ENCODE measurements at places on chromosomes 13 and 19. TPM values are rescaled to one million over a fixed set of nuclear protein-coding genes. Genes with fewer than 3 reads are reported as not detected.
A peak's percentile ranks its signal among the peaks of the same experiment; 100 is the strongest.

GRCh38 chr19:5193192-5193591 lies 147.4 kb downstream of the PTPRS start:
- DNase-seq = no peak

S1PR5 gene
- 0.07 TPM for total RNA-seq

GRCh38 chr19:5624018-5624663 lies 1.3 kb downstream of the SAFB start:
- peak; percentile 48 for DNase-seq

CYP4F11 gene
- not detected for total RNA-seq

GRCh38 chr19:46503848-46504453 lies 8.3 kb upstream of the PNMA8B start:
- DNase-seq = no peak

DNA sequence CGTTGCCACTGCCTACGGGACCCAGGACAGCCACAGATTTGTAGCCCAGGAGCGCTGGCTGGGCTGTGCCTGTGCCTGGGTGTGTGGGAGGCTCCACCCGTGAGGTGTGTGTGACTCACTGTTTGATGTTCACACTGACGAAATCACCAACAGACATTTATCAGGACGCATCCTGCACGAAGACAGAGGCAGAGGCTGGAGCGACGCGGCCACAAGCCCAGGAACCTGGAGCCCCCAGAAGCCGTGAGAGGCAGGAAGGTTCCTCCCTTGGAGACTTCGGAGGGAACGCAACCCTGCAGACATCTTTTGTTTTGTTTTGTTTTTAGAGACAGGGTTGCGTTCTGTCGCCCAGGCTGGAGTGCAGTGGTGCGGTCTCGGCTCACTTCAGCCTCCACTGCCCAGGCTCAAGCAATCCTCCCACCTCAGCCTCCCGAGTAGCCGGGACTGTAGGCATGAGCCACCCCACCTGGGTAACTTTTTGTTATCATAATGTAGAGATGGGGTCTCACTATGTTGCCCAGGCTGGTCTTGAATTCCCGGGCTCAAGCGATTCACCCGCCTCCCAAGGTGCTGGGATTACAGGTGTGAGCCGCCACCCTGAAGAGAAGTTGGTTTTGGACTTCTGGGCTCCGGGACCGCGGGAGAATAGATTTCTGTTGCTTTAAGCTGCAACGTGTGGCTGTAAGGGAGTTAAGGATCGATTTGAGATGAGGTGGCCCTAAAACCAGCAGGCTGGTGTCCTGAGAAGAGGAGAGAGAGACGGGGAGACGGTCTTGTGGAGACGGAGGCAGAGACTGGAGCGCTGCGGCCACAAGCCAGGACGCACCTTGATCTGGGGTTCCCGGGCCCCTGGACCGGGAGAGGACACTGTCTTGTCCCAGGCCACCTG lies 24.9 kb upstream of the WDR18 start:
- DNase-seq = peak; percentile 77

PEG3 gene
- not detected for total RNA-seq

DNA sequence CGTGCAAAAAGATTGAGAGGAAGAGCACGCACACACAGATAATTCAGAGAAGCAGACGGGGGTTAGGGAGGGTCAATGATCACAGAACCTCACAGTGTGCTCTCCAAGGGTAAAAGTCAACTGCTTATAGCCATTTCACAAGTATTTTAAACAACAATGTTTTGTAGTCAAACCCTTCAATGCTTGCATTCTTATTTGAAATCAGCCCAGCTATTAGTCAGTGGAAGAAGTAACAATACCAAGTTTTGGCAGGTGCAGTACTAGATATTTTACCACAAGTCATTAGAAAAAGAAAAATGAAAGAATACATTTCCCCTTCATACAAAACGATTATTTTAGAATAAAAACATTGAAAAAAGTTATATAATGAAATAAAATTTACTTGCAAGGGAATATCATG lies 2.6 kb downstream of the CSNK1A1L start:
- DNase-seq = no peak

ALOX5AP gene
- 24.9 TPM for total RNA-seq

ZNF578 gene
- total RNA-seq = 0.77 TPM

GRK1 gene
- total RNA-seq = 0.21 TPM

NCR1 gene
- total RNA-seq = not detected

DNA sequence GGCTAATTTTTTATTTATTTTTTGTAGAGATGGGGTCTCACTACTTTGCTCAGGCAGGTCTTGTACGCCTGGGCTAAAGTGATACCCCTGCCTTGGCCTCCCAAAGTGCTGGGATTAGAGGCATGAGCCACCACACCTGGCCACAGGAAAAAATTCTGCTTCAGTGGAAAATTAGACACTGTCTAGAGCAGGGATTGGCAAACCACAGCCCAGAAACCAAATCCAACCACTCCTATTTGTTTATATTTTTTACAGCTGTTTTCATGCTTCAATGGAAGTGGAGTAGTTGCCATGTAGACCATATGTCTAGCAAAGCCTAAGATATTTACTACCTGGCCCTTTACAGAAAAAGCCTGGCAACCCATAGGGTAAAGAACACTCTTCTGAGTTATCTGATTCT lies 123.7 kb upstream of the MRI1 start:
- no peak for DNase-seq

DMKN gene
- total RNA-seq = 1.1 TPM

DNA sequence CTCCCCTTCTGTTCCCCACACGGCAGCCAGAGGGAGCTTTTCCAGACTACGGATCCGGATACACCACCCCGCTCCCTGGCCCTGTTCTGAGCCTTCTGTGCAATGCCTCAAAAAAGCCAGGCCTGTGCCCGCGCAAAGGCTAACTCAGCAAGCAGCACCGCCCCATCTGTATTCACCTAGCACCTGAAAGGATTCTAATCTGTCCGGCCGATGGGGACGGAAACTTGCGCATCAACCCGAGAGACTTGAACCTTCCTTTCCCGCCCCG lies 589 bp downstream of the ZBTB45 start:
- peak; percentile 79 for DNase-seq

DNA sequence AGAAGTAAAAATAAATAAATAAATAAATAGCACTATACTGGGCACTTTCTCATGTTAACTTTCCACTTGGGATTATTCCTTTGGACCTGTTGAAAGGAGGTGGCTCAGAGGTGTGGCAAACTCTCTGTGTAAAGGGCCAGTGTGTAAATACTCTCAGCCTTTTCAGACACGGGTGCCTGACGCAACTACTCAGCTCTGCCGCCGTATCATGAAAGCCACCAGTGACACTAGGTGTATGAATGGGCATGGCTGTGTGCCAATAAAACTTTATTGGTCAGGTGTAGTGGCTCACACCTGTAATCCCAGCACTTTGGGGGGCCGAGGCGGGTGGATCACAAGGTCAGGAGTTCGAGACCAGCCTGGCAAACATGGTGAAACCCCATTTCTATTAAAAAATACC lies 20.1 kb upstream of the SLC39A3 start:
- no peak for DNase-seq

GRCh38 chr19:10189616-10190015 lies 5.1 kb downstream of the DNMT1 start:
- peak; percentile 62 for DNase-seq

TNFRSF19 gene
- not detected for total RNA-seq

GRCh38 chr19:6886277-6886897 lies 992 bp upstream of the ADGRE1 start:
- no peak for DNase-seq

- DNase-seq = peak; percentile 55
These were observed 697 bp downstream of the FCGRT start for GRCh38 chr19:49512970-49513745.

ITGBL1 gene
- total RNA-seq = not detected

SAFB gene
- total RNA-seq = 100 TPM

DNA sequence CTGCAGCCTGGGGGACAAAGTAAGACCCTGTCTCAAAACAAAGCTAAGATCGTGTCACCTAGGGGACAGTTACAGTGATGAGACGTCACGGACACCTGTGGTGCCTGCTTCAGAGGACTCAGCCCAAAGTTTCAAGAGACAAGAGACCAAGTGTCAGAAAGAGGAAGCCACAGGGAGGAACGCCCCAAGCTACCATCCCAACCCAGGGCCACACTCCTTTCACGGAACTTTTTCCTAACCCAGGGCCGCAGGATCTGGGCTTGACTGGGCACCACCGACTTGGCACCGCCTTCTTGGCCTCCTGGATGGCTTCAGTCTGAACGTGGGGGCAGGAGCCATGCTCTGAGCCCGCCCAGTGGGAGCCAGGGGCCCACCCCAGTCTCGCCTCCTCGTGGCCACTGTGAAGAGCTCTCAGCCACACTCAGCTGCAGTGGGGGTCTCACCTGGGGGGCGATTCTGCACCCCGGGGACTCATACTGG lies 8.5 kb downstream of the MOB3A start:
- peak; percentile 49 for DNase-seq

ACER1 gene
- total RNA-seq = not detected

ASPDH gene
- not detected for total RNA-seq

DNA sequence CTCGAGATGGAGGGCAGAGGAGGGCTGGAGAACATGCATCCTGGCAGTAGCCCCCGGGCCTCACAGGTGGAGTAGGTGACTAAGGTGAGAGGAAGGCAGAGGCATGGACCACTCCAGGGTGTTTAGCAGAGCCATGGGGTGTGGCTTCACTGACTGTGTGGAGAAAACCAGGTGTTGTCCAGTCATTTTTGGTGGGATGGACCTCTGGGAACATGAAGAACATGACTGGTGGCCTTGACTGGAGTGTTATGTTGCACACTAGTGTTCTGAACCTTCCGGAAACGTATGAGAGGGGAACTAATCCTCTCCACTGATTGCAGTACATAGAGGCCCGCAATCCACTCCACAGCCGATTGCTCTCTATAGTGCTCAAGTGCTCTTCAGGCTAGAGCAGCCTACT lies 16.9 kb downstream of the MED26 start:
- DNase-seq = no peak

DNA sequence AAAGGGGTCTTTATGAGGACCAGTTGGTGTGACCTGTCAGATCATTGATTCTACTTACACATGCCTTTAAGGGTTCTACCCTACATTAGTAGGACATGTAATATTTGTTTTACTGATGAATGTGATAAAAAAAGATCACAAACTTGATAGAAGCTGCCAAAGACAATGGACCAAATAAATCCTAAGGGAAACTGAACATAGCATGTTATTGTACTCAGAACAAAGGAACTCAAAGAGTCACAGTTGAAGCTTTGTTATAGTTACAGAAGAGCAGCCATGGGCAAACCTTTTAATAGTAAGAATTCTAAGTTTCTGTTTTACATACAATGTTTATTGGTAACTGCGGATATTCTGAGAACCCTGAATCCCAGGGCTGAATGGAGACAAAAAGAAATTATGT lies 780.1 kb downstream of the SLITRK6 start:
- DNase-seq = no peak

C1QTNF9 gene
- not detected for total RNA-seq
